ENCODE measurements at places on chromosomes 16 and 17.
A peak's percentile ranks its signal among the peaks of the same experiment; 100 is the strongest.

- no peak for DNase-seq
Observed at GRCh38 chr16:1527836-1528811, 5.3 kb upstream of the TMEM204 start.

- DNase-seq, result no peak
Observed at GRCh38 chr16:74842413-74842812, 67.8 kb upstream of the FA2H start.

- no peak for DNase-seq
Observed at GRCh38 chr17:7559320-7560171, 996 bp downstream of the TNFSF13 start.

DNA sequence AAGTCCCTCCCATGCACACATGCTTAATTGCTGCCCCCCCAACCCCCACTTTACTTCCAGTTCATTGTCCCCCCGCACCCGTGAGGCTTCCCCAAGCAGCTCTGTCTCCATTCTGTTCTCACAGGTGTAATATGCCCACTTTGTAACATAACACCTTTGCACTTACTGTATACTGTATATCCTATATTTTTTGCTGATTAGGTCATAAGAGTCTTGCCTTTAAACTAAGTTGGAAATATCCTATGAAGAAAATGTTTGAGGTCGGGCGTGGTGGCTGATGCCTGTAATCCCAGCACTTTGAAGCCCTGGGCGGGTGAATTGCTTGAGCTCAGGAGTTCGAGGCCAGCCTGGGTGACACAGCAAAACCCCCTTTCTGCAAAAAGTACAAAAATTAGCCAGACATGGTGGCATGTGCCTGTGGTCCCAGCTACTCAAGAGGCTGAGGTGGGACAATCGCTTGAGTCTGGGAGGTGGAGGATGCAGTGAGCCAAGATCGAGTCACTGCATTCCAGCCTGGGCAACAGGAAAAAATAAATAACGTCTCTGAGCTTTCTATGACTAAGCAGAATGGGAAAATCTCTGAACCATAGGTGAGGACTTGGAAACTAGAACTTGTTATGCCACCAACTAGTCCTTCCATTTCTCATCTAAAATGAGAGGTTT is 76.1 kb downstream of the TNRC6C start:
- no peak for DNase-seq

GRCh38 chr16:58418601-58419000 is 26.3 kb downstream of the GINS3 start:
- no peak for DNase-seq

DNA sequence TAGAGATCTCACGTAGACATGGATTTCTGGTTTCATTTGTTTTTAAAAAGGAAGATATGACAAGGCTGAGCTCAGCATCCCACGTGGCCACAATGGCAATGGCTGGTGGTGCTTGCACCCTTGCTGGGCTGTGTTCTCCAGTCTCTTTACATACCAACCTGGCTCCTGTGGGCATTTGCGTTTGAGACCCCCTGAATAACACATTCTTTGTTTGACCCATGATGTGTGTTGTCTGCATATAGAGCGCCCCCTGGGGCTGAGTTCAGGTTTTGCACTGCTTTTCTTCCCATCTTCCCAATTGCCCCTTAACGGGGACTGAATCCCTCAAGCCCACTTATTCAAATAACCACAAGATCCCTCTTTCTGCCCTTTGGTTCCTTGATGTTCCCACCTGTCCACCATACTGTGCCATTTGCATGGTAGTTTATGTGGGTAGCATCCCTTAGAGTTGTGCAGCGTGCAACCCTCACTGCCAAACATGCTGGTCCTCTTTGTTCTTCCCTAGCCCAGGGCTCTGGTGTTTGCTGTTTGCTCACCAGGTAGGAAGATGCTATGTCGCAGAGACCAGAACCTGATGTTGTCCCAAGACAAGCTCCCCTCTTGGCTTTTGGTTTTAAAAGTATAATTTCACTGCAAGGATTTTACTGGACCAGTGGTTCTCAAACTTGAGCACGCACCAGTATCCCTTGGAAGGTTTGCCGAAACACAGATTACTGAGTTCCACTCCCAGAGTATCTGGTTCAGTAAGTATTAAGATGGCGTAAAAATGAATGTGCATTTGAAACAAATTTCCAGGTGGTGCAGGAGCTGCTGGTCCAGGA is 38.5 kb upstream of the NKD1 start:
- peak; percentile 58 for DNase-seq

GRCh38 chr17:58338841-58339754 is 10.5 kb upstream of the TSPOAP1 start:
- DNase-seq, result peak; percentile 81

- DNase-seq, result no peak
Observed at GRCh38 chr16:88208112-88208511, 174.6 kb upstream of the ZNF469 start.

GRCh38 chr16:17296431-17296830 is 174.3 kb downstream of the XYLT1 start:
- DNase-seq, result no peak

DNA sequence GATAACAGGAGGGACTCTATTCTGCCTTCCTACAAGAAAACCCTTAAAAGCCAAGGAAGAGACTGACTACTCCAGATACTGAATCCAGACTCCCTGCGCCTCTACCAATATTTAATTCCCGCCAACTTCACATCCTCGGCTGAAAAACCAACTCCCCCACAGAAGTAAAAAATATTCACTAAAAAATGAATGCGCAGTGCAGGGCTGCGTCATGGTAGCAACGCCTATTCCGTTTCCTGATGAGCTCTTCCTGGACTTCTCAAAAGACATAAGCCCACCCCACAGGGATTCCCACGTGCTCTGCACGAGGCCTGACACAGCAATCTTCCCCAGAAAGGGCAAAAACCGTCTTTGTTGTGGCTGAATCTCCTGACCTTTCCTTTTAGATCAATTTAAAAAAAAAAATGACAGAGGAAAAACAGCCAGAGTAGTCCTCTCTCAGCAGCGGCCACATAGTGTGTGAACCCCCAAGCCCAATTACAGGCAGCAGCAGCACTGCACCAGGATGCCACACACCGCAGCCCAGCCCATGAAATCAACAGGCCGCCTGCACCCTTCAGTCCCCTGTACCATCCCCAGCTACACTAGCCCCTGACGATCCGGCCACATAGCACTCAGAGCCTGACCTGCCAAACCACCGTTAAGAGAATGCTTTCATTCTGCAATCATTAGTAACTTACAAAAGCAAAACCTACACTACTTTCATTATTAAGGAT is 23.9 kb downstream of the KLHDC4 start:
- DNase-seq, result no peak

DNA sequence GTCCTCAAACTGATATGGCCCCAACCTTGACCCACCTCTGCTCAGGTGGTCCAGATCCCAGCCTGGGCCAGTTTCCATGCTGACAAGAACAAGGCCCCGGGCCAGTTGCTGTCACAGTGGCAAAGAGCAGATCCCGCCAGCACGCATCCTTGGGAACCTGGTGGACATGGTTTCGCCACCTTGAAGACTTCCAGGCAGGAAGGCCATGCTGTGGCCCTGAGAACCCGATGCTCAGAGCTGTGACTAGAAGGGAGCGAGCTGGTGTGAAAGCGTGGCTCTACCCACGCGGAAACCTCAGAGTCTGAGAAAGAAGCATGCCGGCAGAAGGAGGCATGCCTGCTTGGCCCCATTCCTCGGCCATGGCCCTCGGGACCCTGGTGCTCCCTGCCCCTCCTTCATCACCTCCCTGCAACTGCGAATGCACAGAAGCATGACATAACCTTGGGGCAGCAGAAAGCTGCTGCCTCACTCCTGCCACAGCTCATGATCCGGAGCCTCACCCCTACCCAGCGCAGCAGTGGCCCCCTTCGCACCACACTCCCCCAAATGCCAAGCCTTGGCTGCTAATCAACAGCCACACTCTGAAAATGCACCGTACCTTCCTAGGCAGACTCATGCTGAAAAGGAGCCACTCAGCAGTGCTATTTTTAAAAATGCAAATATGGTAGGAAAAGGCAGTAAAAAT is 33.2 kb downstream of the UBE2O start:
- DNase-seq, result no peak

- no peak for DNase-seq
Observed at GRCh38 chr16:1729026-1729425, 23.0 kb downstream of the MAPK8IP3 start.

GRCh38 chr17:352421-353212 is at the start of gene RPH3AL:
TSS of gene RPH3AL (minus strand) at chr17:352807. CDS start at chr17:327543, 25,264 bp downstream.
- DNase-seq, result no peak

Measured in activated naive CD4-positive, alpha-beta T cell treated with anti-CD3 and anti-CD28 coated beads, Interleukin-2, amount 10 ng/mL, durations not matched to agents 7 days and 5 days (primary cell).